ENCODE measurements at places on chromosomes 7 and 10.

DNA sequence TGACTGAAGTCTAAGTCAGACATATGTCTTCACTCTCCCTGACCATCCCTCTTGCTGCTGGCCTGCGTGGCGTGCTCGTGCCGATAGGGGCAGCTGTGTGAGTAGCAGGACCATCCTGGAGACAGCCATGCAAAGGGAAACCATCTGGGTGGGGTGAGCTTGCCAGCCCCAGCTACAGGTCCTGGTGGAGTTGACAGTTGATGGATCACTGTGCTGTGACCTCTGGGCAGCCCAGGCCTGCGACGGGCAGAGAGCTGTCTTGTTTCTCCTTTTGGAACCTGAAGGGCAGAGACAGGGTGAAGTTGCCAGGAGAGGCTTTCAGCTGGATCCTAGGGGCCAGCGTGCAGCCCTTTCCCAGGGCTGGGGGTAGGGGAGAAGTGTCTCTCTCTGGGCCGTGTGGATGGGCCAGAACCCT is 44.7 kb downstream of the GRK5 start:
- peaks cover 44% of the 10 kb centered on the region for H3K4me1 ChIP-seq
- no peak for DNase-seq
- H3K27ac ChIP-seq: peak overlapping the region; percentile 92
- H3K4me3 ChIP-seq: no peak overlapping the region
- H3K27me3 ChIP-seq: no peaks in the 10 kb centered on the region
- H3K36me3 ChIP-seq: no peaks in the 10 kb centered on the region

DNA sequence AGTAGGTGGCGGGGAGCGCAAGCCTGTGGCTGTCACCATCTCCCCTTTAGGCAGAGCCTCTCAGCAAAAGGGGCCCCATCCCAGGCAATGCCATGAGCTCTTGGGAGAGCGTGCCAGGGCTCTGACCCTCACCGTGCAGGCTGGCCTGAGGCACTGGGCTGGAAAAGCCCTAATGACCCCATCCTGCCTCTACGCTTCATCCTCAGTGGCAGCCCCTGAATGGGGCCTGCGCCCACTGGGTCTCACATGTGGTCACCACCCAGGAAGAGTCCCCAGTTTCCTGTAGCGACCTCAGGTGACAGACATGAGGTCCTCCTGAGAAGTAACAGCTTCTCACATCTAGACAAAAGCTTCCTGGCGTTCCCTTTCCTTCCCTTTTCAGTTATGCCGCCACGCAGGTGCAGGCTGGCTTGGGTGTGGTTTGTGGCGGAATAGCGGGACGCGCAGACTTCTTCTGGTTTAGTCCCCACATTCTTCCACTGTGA is 59.2 kb downstream of the CLEC2L start:
- H3K4me1 ChIP-seq: no peaks in the 10 kb centered on the region
- DNase-seq: peak; percentile 11
- no peak overlapping the region for H3K27ac ChIP-seq
- no peaks in the 10 kb centered on the region for H3K36me3 ChIP-seq
- H3K27me3 ChIP-seq: no peaks in the 10 kb centered on the region

DNA sequence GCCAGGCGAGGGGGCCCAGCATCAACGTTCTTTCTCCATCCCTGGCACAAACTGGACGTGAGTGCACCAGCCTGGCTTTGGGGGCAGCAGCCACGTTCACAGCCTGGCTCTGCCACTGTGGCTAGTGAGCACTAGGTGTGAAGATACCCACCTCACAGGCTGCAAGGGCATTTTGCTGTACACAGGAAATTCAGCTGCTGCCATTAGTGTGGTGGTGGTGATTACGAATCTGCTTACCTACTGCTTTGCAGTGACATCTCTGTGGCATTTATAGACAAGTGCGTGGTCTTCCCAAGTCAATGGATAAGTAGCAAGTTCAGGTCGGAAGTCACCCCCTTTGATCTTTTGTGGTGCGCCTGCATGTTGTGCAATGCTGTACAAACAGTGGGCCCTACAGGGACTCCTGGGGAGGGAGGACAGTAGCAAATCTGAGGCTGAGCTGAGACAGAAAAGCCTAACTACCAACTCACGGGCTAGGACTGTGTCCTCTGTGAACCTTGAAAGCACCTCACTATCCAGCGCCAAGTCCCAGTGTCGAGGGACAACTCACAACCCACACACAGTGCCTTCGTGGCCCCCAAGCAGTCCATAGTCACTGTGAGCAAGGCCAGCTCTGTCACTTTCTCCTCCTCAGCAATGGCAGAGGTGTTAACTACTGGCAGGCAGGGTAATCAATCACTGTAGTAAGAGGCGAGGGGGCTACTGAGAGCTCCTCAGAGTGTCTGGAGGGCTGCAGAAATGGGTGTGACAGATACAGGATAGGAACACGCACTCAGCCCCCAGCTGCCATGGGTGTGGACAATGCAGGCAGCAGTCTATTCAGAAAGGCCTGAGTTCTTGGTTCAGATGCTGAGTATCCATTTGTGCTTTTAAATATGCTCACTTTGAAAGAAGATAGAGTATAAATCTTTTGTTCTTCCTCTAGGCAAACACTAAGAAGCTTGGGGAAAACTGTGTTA is 17.0 kb upstream of the MMP21 start:
- H3K27ac ChIP-seq: no peak overlapping the region
- DNase-seq: no peak
- H3K4me3 ChIP-seq: no peak overlapping the region
- H3K27me3 ChIP-seq: no peaks in the 10 kb centered on the region
- H3K36me3 ChIP-seq: no peaks in the 10 kb centered on the region
- no peaks in the 10 kb centered on the region for H3K4me1 ChIP-seq

DNA sequence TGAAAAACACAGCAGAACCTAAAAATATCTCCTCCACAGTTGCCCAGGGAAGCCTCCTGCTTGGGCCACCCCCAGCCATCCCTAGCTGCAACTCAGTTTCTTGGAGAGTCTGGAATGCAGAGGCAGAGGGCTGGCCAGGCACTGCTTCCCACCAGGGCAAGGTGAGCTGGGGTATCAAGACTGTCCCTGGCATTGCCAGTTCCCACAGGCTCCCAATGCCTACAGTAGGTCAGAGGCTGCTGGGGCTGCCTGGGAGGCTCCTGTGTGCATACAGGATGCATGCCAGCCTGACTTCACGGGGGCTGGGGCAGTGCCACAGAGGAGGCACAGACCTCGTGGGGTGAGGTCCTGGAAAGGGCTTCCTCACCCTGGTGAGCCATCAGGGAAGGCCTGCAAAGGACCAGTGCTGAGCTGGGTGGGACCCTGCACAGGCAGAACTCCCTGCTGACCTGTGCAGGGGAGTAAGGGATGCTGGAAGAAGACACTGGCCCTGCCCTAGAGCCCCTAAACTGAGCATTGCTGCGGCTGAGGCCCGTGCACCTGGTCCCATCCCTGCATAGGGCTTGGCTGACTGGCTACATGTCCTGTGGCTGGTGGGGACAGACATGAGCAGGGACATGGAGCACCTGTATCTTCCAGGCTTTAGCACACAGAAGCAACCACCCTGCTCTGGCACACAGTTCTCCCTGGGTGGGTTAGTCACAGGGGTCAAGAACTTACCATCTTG is 121.9 kb upstream of the RET start:
- DNase-seq: no peak
- H3K4me1 ChIP-seq: no peaks in the 10 kb centered on the region
- H3K27me3 ChIP-seq: no peaks in the 10 kb centered on the region
- H3K27ac ChIP-seq: no peak overlapping the region
- no peaks in the 10 kb centered on the region for H3K36me3 ChIP-seq

GRCh38 chr7:135998081-135998480 is 20.9 kb upstream of the MTPN start:
- no peaks in the 10 kb centered on the region for H3K27me3 ChIP-seq
- H3K4me3 ChIP-seq: no peak overlapping the region
- no peaks in the 10 kb centered on the region for H3K4me1 ChIP-seq
- DNase-seq: no peak

GRCh38 chr10:59060852-59061251 is 115.6 kb upstream of the PHYHIPL start:
- H3K4me1 ChIP-seq: no peaks in the 10 kb centered on the region
- no peak overlapping the region for H3K4me3 ChIP-seq
- no peak overlapping the region for H3K27ac ChIP-seq
- H3K27me3 ChIP-seq: no peaks in the 10 kb centered on the region
- no peaks in the 10 kb centered on the region for H3K36me3 ChIP-seq

DNA sequence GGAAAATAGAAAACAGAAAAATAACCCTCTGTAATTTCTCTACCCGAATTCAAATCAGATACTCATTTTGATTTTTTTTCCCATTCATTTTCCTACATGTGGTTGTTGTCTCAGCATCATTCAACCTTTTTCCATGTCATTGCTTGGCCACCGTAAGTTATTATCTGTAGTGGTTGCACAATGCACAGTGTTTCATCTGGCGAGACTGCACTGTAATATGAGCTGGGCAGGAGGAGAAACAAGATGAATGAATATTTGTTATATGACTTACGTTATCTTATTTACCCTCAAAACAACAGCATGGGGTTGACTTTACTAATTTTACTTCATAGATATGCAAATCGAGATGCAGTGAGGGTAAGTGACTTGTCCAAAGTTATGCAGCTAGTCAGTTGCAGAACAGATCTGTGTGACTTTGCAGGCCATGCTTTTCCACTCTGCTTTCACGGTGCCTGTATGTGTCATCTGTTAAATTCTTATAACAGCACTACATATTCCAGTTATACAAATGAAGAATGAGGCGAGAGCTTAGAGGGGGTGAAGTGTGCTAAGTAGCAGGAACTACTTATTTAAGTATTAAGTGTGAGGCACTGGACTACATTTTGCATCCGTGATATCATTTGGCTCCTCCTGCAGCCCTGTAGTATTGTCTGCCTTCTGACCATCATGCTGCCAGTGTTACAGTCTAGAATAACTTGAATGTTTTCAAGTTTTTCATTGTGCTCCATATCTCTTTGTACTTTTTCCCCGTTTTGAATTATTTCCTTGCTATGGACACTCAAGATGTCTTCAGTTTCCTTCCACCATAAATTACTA is 56.7 kb downstream of the ZMYND11 start:
- DNase-seq: peak; percentile 20
- no peaks in the 10 kb centered on the region for H3K36me3 ChIP-seq
- no peaks in the 10 kb centered on the region for H3K27me3 ChIP-seq
- no peaks in the 10 kb centered on the region for H3K4me1 ChIP-seq
- H3K4me3 ChIP-seq: no peak overlapping the region

GRCh38 chr7:6558837-6559236 is 7.6 kb upstream of the GRID2IP start:
- H3K4me3 ChIP-seq: no peak overlapping the region
- H3K27ac ChIP-seq: no peak overlapping the region
- H3K27me3 ChIP-seq: no peaks in the 10 kb centered on the region
- DNase-seq: no peak
- no peaks in the 10 kb centered on the region for H3K36me3 ChIP-seq
- H3K4me1 ChIP-seq: no peaks in the 10 kb centered on the region

DNA sequence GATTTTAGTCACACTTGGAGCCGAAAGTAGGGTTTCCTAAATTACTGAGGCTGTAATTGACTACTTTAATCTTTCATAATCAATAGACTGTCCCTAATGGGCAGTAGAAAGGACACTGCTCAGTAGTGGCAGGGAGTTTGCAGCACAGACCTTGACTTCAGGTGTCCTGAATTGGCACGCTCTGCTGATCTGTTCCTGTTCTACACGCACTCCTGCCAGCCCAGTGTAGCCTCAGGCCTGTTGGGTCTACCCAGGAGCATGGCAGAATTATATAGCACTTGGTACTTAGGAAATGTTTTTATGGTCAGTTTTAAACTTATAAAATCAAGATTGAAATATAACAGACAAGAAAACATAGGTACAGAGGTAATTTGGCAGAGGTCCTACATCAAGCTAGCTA is 9.0 kb downstream of the EIF4H start:
- H3K27ac ChIP-seq: no peak overlapping the region
- H3K4me1 ChIP-seq: peaks cover 6% of the 10 kb centered on the region
- no peak overlapping the region for H3K4me3 ChIP-seq

Measured in uterus (tissue), 4 donors.